ENCODE measurements at places on chromosomes 11 and 22. TPM values are rescaled to one million over a fixed set of nuclear protein-coding genes. Genes with fewer than 3 reads are reported as not detected.

RAB38 gene
- total RNA-seq = 9.2 TPM

ART1 gene
- not detected for total RNA-seq

P4HA3 gene
- total RNA-seq = 4.2 TPM

USP2 gene
- 0.81 TPM for total RNA-seq

OR5L2 gene
- total RNA-seq = not detected

C22orf42 gene
- total RNA-seq = not detected

P2RX6 gene
- total RNA-seq = 3.6 TPM

LRRC51 gene
- 5.2 TPM for total RNA-seq

PRG3 gene
- total RNA-seq = not detected

FOLR3 gene
- total RNA-seq = 0.17 TPM

MRPL49 gene
- total RNA-seq = 68.9 TPM

KCNC1 gene
- not detected for total RNA-seq

DBX1 gene
- total RNA-seq = not detected

BAIAP2L2 gene
- not detected for total RNA-seq

APOL1 gene
- 31.5 TPM for total RNA-seq

NCAM1 gene
- total RNA-seq = not detected

OSM gene
- not detected for total RNA-seq

SORL1 gene
- total RNA-seq = 1.9 TPM

PTPN5 gene
- not detected for total RNA-seq

PACSIN3 gene
- total RNA-seq = 13.3 TPM

RIC8A gene
- total RNA-seq = 178 TPM

CTSW gene
- 1.5 TPM for total RNA-seq

CCDC157 gene
- 0.76 TPM for total RNA-seq
